T-helper 2 cell (primary cell): ENCODE measurements at places on chromosomes 7 and 10.

- no peak for DNase-seq
Measured at GRCh38 chr7:144019457-144019856, 19.3 kb downstream of the OR6B1 start.

GRCh38 chr10:76869931-76870330 is 767.7 kb downstream of the KCNMA1 start:
- no peak for DNase-seq

DNA sequence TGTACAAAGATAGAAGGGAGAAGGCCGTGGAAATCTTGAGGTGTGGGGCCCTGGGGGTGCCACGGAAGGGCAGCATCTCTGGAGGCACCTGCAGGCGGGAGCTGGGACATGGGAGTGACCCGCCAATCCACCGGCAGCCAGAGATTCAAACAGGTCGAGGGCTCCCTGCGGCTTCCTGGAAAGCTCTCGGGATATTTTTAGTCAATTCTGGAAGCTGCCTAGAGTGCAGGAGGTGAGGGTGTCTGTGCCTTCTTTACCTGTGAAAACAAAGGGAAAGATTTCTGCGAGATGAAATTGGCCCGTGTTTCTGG is 16.6 kb downstream of the MNX1 start:
- DNase-seq: no peak

DNA sequence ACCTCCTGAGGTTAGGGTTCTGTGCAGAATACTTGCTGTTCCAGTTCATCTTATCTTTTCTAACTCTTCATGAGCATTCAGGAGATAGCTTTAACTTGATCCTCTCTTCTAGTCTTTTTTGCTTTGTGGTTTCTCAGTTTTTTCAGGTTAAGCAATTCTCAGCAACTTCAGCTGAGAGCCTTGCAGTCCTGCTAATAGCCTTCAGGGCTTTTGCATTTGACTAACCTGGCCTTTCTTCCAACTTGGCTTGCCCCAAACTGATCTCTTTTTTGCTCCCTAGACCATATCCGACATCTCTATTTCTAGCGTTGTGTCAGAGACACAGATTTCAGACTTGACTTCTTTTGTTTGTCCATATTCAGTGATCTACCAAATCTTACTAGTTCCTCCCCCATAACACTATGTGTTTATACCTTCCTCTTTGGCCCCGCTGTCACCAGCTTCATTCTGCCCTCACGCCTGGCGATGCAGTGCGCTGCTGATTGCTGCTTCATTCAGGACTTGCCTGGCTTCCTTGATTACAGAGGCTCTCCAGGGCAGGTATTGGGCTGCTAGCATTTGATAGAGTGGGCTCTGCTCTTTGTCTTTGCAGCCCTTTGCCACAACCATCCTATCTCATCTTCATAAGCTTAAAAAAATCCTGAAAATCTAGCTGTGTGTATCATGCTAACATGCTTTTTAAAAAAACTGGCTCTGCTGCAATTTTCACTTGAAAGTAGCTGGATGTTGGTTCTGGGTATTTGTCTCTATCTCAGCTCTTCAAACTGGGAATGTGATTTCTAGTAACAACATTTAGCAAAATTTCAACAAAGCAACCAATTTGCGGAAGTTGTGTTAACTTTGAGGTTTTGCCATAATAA is 9.6 kb downstream of the CUL1 start:
- DNase-seq: no peak
